ENCODE measurements at places on chromosomes 2 and 18.

DNA sequence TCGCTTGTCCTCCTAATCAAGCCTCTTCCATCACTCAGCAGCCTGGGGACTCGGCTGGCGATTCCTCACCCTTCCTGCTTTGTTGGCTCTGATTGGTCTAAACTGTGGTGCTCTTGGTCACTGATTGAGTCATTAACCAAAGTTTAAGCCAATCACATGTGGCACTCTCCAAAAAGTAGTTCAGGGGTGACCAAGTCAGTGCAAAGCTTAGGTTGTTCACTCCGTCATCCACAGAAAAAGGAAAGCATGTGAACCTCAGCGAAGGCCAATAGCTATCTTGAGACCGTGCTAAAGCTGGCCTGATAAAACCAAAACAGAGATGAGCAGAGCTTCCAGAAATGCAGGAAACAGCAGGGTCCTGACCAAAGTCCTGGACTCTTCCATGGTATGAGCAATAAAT lies 4.9 kb downstream of the ALPK2 start:
- no peak for DNase-seq

GRCh38 chr2:191748528-191749180 lies 70.7 kb downstream of the NABP1 start:
- DNase-seq: no peak

DNA sequence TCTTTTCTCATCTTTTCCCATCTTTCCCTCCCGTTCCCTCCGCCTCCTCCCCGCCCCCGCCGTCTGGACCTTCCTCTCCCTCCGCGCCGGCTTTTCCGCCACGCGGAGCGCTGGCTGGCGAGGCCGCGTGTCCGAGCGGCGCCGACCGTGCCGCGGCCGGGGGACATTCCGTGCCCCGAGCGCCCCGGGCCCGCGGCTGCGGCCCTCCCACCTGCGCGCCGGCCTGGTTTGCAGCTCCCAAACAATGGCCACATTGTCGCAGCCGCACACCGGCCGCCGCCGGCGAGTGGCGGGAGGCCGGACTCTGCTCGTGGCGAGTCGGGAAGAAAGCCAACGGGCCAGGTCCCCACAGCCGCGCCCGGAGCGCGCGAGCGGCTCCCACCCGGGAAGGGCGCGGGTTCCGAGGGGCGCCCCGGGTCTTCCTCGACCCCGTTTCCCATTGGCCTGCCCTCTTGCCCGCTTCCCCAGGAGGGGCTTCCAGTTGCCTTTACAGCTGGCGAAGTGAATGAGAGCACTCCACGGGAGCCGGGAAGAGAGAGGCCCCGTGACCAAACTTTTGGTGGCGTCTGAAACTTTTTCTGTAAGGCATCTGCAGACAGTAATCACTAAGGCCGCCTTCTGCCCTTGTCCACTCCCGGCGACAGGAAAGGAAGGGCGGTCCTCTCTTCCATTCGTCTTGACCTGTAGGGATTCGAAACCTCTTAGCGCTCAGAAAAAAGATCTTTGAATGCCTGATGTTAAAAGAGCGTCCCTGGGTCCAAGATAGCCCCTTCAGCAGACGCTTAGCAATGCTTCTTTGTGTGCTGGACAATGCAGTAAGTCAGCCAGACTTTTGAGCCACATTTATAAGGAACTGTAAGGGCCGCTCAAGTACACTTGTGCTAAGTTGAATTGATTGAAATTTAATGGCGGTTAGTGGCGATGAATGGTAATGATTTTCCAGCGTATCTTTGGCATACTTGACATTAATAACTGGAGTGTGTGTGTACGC lies 6.2 kb downstream of the GLI2 start:
- no peak for DNase-seq

GRCh38 chr2:58429014-58429875 lies 188.1 kb upstream of the FANCL start:
- no peak for DNase-seq

- DNase-seq: no peak
These were observed 3.9 kb downstream of the RSAD2 start for GRCh38 chr2:6881516-6881915.

GRCh38 chr2:12083081-12083581 lies 336.7 kb downstream of the LPIN1 start:
- DNase-seq: no peak

- peak; percentile 41 for DNase-seq
These were observed 10.8 kb upstream of the ERMN start for GRCh38 chr2:157336137-157337010.

GRCh38 chr2:73403237-73403636 lies 17.6 kb downstream of the ALMS1 start:
- DNase-seq: no peak

DNA sequence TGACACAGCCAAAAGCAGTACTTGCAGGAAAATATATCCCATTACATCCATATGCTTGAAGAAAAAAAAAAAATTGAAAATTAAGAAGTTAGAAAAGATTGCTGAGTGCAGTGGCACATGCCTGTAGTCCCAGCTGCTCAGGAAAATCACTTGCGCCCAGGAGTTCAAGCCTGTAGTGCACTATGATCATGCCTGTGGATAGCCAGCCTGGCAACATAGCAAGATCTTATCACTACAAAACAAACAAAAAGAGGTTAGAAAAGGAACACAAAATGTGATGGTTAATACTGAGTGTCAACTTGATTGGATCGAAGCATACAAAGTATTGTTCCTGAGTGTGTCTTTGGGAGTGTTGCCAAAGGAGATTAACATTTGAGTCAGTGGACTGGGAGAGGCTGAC lies 361.9 kb downstream of the NYAP2 start:
- no peak for DNase-seq

GRCh38 chr2:27265536-27265870 lies 2.7 kb upstream of the SLC30A3 start:
- DNase-seq: no peak

DNA sequence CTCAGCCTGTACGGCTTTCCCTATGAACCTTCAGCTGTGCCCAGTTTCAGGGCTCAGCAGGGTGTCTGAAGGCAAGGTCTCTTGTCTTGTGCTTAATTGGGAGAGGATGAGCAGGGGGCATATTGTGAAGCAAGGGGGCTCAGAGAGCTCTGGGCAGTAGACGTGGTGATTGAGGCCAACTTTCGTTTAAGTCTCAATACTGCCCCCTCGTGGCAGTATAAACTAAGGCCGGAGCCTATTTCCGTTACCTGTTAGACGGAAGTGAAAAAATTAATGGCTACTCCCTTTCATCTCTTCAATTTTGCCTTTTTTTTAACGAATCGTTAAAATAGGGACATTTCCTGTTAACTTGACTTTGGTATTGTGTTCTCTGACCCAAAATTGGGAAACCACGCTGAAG lies 193.4 kb downstream of the TDRD15 start:
- DNase-seq: peak; percentile 23

GRCh38 chr2:236565879-236566402 lies 3.7 kb upstream of the ACKR3 start:
- DNase-seq: no peak

- no peak for DNase-seq
These were observed 111.8 kb downstream of the EHBP1 start for GRCh38 chr2:62817348-62817747.

- DNase-seq: no peak
These were observed 37.7 kb downstream of the CD302 start for GRCh38 chr2:159760326-159760725.

- DNase-seq: no peak
These were observed 252.5 kb downstream of the XIRP2 start for GRCh38 chr2:167140767-167141166.
